AG04450 (cell line): ENCODE measurements at places on chromosomes 6 and 20. TPM values are rescaled to one million over a fixed set of nuclear protein-coding genes. Genes with fewer than 3 reads are reported as not detected.

GRCh38 chr6:131640100-131640499 lies 3.0 kb downstream of the ENPP3 start:
- DNase-seq, result no peak

DNA sequence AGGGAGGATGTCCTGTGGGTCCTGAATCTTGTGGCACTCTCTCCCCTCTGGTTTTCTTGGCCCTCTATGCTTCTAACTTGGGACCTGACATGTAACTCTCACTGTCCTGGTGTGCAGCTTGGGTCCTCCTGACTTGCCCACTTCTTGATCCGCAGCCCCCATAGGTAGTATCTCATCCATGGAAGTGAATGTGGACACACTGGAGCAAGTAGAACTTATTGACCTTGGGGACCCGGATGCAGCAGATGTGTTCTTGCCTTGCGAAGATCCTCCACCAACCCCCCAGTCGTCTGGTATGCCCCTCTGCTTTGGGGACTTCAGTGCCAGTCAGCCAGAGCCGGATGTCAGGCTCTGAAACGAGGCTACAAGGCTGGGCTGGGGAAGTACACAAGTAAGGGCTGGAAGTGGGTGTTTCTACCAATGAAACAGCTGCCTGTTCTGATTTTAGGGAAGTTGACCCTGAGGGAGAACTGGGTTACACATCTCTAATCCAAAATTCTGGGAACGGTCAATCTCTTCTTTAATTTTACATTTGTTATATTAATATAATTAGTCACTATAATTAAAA lies 641 bp downstream of the DBNDD2 start:
- DNase-seq, result no peak

The KHDC1L gene
- 0.22 and 0.27 TPM in 2 replicates for polyA plus RNA-seq

- no peak for DNase-seq
Observed at GRCh38 chr20:56899506-56899905, 270.4 kb downstream of the TFAP2C start.

The ADGRG6 gene
- 11.7 and 16.2 TPM in 2 replicates for polyA plus RNA-seq

- DNase-seq, result no peak
Observed at GRCh38 chr20:38447931-38448675, 13.0 kb upstream of the SNHG17 start.

The OGFR gene
- 19.7 and 21.7 TPM in 2 replicates for polyA plus RNA-seq

- no peak for DNase-seq
Observed at GRCh38 chr20:18321976-18322950, 33.9 kb downstream of the ZNF133 start.

GRCh38 chr6:157675831-157676230 lies 147.2 kb upstream of the SNX9 start:
- DNase-seq, result no peak

DNA sequence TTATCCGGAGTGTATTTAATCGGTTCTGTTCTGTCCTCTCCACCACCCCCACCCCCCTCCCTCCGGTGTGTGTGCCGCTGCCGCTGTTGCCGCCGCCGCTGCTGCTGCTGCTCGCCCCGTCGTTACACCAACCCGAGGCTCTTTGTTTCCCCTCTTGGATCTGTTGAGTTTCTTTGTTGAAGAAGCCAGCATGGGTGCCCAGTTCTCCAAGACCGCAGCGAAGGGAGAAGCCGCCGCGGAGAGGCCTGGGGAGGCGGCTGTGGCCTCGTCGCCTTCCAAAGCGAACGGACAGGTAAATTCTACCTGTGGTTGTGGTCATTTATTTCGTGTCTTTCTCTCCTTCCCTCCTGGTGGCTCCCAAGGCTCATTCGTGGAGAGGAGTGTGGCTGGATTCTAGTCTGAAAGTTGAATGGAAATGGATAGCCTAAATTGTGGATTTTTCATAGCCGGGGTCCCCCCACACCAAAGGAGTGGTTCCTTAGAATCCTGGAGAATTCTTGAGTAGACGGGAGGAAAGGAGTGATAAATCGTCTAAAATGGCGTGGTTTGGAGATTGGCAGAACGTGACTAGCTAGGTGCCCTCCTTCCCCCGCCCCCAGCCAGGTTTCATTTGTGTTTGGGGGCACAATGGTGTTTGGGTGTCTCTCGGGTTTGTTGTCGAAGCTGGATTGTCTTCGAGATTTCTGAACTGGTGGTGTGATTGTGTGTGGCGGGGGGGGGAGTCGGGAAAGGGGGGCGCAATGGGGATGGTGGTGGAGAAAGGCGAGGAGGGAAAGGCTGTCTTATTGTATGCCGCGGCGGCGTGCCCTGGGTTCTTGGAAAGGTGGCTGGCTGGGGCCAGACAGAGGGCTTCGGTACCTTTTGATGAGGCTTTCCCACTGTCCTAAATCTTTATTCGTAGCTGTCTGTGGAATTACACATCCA lies 673 bp downstream of the MARCKS start:
- DNase-seq, result no peak

DNA sequence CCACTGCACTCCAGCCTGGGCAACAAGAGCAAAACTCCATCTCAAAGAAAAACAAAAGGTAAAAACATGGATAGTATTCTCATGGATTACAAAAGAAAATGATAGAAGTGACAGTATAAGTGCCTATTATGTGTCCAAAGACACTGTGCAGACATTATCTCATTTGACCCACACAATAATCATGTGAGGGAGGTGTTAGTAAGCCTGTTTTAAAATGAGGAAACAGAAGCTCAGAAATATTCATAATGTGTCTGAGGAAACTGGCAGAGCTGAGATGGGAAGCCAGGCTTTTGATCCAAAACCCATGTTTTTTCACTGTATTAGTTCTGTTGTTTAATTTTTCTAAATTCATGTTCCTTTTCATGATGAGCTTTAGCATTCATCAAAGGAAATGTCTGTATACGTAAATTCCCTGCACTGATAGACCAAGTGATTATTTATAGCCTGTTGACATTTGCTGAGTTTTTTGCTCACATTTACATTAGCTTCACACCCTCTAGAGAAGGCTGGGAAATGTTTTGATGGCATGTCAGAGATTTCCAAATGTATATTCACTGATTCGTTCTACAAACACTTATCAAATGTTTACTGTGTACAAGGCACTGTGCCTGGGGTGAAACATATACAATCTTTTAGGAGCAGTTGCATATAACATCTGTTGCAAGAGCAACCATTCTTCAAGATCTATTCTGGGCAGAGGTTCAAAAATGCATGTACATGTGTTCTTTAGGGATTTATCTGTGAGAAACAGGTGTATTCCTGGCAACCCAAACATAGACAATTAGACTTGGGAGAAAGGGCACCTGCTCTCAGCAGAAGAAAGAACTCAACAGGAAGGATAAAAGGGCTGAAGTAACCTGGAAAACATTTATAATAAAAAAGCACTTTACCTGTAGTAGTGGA lies 331.5 kb downstream of the SAMD5 start:
- no peak for DNase-seq

The BPIFB4 gene
- not detected in 2 replicates for polyA plus RNA-seq

DNA sequence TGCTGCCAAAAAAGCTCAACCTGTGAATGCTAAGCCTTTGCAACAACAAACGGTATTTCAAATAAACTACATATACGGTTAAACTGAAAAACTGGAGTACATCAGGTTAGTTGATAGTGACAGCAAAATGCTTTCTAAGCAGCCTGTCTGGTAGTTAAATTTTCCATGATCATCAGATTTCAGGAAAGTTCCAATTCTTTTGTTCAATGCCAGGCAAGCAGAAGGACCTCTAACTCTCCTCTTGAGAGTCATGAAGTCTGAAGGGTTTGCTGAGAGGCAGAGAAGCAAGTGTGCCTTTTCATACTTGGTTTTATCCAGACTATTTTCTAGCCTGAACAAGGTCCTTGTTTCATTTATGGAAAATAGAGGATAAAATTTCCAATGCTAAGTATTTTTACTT lies 4.5 kb downstream of the FLRT3 start:
- DNase-seq, result no peak

DNA sequence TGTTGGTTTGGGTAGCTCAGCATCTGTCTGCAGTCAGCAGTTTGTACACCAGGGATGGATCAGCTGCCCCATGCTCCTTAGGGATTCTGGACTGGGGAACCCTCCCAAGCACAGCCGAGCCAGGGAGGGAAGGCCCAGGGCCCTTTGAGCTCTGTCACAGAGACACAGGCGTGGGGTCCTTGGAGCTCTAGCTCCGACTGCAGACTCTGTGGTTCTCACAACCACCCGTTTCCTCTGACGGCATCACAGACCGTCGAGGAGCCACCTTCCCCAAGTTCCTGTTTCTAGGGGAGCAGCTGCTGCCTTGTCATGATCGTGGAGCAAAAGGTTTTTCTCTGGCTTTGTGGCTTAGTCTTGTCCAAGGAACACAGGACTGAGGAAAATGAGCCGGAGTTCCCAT lies at the start of gene SLA2:
Gene SLA2, minus strand, starts transcription at position 199 of the 400 bp plus-strand sequence. CDS start 4,861 bp downstream, outside the sequence.
- no peak for DNase-seq

The RAET1G gene
- polyA plus RNA-seq, result 3.0 TPM in 2 replicates

GRCh38 chr6:149895833-149896271 lies 2.1 kb downstream of the RAET1E start:
- DNase-seq, result no peak

DNA sequence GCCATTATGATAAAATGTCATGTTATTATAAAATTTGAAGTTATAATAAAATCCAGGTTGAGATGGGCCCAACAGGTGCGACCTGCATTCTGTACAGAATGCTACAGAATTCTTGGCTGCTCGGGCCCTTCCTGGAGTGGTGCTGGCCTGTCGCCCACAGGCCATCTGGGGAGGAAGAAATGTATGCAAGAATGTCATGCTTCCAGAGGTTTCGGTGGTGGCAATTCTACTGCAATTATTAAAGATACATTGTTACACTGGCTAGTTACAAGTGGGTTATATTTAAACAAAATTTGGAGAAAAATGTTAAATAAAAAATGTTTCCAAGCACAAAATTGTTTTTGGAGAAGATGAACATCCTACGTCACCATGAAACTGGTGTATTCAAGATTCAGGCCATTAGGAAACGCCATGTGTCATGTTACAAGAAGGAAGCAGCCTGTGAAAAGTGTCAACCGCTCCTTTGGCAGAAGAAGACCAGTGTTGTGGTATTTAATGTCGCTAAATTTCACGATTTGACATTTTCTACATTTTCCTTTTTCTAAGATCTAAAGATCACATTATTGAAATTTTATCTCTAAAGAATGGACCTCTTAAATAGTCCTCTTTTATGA lies 7.1 kb downstream of the RAMACL start:
- no peak for DNase-seq

GRCh38 chr20:50711113-50711825 lies 19.9 kb upstream of the RIPOR3 start:
- DNase-seq, result no peak

- DNase-seq, result no peak
Observed at GRCh38 chr6:43093436-43094289, 17.5 kb downstream of the PTK7 start.

The LRRN4 gene
- 0.02 TPM in 2 replicates for polyA plus RNA-seq
